ENCODE measurements at places on chromosomes 1 and 21. TPM values are rescaled to one million over a fixed set of nuclear protein-coding genes. Genes with fewer than 3 reads are reported as not detected.

GNG4 gene
- 3.8 TPM for total RNA-seq

ALG14 gene
- total RNA-seq = 8.1 TPM

NMNAT2 gene
- 0.50 TPM for total RNA-seq

PLEKHA6 gene
- total RNA-seq = 1.5 TPM

LCE2B gene
- total RNA-seq = not detected

SOX13 gene
- 9.2 TPM for total RNA-seq

NCMAP gene
- total RNA-seq = not detected

BRINP3 gene
- total RNA-seq = not detected

CD1E gene
- not detected for total RNA-seq

VPS13D gene
- 25.9 TPM for total RNA-seq

AMY2A gene
- total RNA-seq = not detected

OR2L5 gene
- not detected for total RNA-seq

CLCA2 gene
- total RNA-seq = 0.77 TPM

VWA5B1 gene
- total RNA-seq = not detected

FCRL4 gene
- total RNA-seq = 0.48 TPM

CELA3B gene
- total RNA-seq = not detected

SON gene
- total RNA-seq = 290 TPM

SAMD11 gene
- total RNA-seq = 9.5 TPM

GJA4 gene
- total RNA-seq = not detected

PKLR gene
- not detected for total RNA-seq

HIPK1 gene
- 55.4 TPM for total RNA-seq

C1orf21 gene
- total RNA-seq = 15.1 TPM

KAZN gene
- 7.8 TPM for total RNA-seq

VSIG8 gene
- total RNA-seq = not detected

PDZK1 gene
- total RNA-seq = 0.70 TPM

INSRR gene
- total RNA-seq = not detected

MIGA1 gene
- 18.7 TPM for total RNA-seq

BCAR3 gene
- 30.0 TPM for total RNA-seq

CHODL gene
- 0.38 TPM for total RNA-seq

GDAP2 gene
- total RNA-seq = 27.6 TPM
